ENCODE measurements at places on chromosomes 12 and 14. TPM values are rescaled to one million over a fixed set of nuclear protein-coding genes. Genes with fewer than 3 reads are reported as not detected.

CLMN gene
- 7.7 TPM for total RNA-seq

ACSM4 gene
- not detected for total RNA-seq

REP15 gene
- total RNA-seq = 3.7 TPM

OVCH1 gene
- not detected for total RNA-seq

ART4 gene
- total RNA-seq = 3.7 TPM

ARID2 gene
- 14.4 TPM for total RNA-seq

SLC38A4 gene
- 0.49 TPM for total RNA-seq

BMP4 gene
- 4.1 TPM for total RNA-seq

DNA sequence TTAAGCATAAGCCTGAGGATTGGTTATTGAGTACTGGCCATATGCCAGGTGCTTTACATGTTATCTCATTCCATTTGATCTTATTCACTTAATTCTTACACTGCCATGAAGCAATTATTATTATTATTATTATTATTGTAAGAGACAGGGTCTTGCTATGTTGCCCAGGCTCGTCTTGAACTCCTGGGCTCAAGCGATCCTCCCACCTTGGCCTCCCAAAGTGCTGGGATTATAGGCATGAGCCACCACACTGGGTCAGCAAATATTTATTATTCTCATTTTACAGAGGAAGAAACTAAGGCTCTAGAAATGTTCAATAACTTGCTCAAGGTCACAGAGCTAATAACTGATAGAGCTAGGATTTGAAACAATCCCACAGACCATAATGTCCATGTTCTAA lies 14.8 kb downstream of the LIMA1 start:
- no peaks in the 10 kb centered on the region for H3K27me3 ChIP-seq
- DNase-seq = no peak

GRCh38 chr12:126286203-126286602 lies 1221.0 kb downstream of the AACS start:
- no peaks in the 10 kb centered on the region for H3K27me3 ChIP-seq
- H3K4me3 ChIP-seq = no peak overlapping the region
- no peaks in the 10 kb centered on the region for H3K36me3 ChIP-seq
- no peaks in the 10 kb centered on the region for H3K4me1 ChIP-seq

DNA sequence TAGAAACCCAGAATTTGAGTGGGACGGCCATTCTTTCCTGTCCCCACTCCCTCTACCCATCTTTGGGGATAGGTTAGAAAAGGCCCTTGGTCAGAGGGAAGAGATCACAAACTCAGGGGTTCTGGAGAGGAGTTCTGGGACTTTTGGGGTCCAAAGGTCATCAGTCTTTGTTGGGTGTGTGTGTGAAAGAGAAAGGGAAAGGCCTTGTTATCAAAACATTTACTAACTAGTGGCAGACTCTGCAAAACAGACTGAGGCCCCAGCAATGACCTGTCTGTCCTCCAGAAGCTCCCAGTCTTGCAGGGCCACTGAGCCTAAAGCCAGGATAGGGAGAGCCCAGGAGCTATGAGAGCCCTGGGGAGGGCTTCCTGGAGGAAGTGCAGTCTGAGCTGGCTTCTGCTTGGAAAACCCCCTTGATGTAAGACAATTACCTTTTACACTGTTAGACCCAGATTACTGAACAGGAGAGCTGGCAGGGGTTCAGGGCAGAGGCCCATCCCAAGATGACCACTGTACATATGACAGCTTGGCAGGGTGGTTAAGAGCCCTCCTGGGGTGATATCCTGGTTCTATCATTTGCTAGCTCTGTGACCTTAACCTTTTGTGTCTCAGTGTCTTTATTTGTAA lies 429.1 kb upstream of the CCDC196 start:
- no peaks in the 10 kb centered on the region for H3K4me1 ChIP-seq
- no peak for DNase-seq
- H3K27ac ChIP-seq = no peak overlapping the region
- no peaks in the 10 kb centered on the region for H3K27me3 ChIP-seq

- H3K36me3 ChIP-seq = peaks cover 27% of the 10 kb centered on the region
- H3K27ac ChIP-seq = peak overlapping the region; percentile 15
- no peak overlapping the region for H3K4me3 ChIP-seq
- peaks cover 6% of the 10 kb centered on the region for H3K4me1 ChIP-seq
- no peaks in the 10 kb centered on the region for H3K27me3 ChIP-seq
These were observed 4.6 kb downstream of the AP1G2 start for GRCh38 chr14:23562822-23563472.

- H3K36me3 ChIP-seq = no peaks in the 10 kb centered on the region
- H3K4me1 ChIP-seq = no peaks in the 10 kb centered on the region
- H3K27ac ChIP-seq = no peak overlapping the region
- no peaks in the 10 kb centered on the region for H3K27me3 ChIP-seq
- no peak overlapping the region for H3K4me3 ChIP-seq
These were observed 134.5 kb downstream of the SLC38A1 start for GRCh38 chr12:46134205-46134811.

- H3K36me3 ChIP-seq = peaks cover 6% of the 10 kb centered on the region
- no peak overlapping the region for H3K27ac ChIP-seq
- H3K4me1 ChIP-seq = no peaks in the 10 kb centered on the region
- no peak for DNase-seq
- H3K4me3 ChIP-seq = no peak overlapping the region
These were observed 62.8 kb downstream of the BEGAIN start for GRCh38 chr14:100524233-100524932.

- H3K36me3 ChIP-seq = no peaks in the 10 kb centered on the region
- H3K27ac ChIP-seq = no peak overlapping the region
- DNase-seq = no peak
- H3K4me1 ChIP-seq = peaks cover 54% of the 10 kb centered on the region
- no peak overlapping the region for H3K4me3 ChIP-seq
- no peaks in the 10 kb centered on the region for H3K27me3 ChIP-seq
These were observed 77.4 kb upstream of the REP15 start for GRCh38 chr12:27618836-27619235.

DNA sequence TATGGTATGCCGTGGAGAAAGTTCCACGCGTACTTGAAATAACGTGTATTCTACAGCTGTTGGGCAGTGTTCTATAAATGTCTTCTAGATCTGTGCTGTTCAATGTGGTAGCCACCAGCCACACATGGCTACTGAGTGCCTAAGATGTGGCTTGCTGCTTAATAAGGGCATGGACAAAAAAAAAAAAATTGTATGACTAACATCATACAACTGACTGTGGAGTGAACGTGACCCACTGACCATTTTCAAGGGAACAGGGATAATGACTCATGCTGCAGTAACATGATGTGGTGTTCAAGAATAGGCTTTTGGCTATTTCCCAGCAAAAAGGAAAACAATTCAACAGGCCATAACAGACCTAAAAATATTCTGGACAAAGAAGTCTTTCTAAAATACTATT lies 13.0 kb downstream of the ATG14 start:
- H3K4me3 ChIP-seq = no peak overlapping the region
- no peak for DNase-seq
- H3K36me3 ChIP-seq = peaks cover 32% of the 10 kb centered on the region
- H3K4me1 ChIP-seq = peaks cover 21% of the 10 kb centered on the region

GRCh38 chr14:22614240-22614799 lies 16.2 kb downstream of the ABHD4 start:
- DNase-seq = no peak
- H3K27me3 ChIP-seq = no peaks in the 10 kb centered on the region
- H3K4me1 ChIP-seq = peaks cover 8% of the 10 kb centered on the region
- H3K4me3 ChIP-seq = no peak overlapping the region
- H3K36me3 ChIP-seq = no peaks in the 10 kb centered on the region

- H3K27me3 ChIP-seq = no peaks in the 10 kb centered on the region
- no peaks in the 10 kb centered on the region for H3K36me3 ChIP-seq
- H3K27ac ChIP-seq = no peak overlapping the region
- H3K4me1 ChIP-seq = no peaks in the 10 kb centered on the region
These were observed 36.7 kb downstream of the TRMT5 start for GRCh38 chr14:60944204-60944603.

DNA sequence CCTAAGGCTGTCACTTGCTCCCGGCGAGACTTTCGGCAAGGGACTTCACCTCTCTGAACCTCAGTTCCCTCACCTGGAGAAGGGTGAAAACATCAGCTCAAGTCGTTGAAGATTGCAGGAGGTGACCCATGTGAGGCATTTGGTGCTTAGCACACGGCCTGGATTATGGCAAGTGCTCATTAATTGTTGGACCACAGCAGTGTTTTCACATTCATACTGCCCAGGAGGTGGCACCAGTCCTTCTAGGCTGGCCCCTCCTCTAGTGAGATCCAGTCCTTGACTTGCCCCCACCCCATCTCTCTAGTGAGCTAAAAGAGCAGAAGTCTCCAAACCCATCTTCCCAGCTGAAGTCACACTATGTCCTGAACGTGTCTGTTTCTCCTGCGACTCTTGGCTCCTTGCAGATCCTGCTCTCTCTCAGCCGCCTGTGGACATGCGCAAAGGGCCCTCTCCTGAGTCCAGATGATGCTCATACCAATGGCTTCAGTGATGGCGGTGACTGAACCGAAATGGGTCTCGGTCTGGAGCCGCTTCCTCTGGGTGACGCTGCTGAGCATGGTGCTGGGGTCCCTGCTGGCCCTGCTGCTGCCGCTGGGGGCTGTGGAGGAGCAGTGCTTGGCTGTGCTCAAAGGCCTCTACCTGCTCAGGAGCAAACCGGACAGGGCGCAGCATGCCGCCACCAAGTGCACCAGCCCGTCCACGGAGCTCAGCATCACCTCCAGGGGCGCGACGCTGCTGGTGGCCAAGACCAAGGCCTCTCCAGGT lies 1.6 kb downstream of the FICD start:
- H3K4me1 ChIP-seq = peaks cover 10% of the 10 kb centered on the region
- H3K4me3 ChIP-seq = no peak overlapping the region
- peaks cover 48% of the 10 kb centered on the region for H3K36me3 ChIP-seq
- no peaks in the 10 kb centered on the region for H3K27me3 ChIP-seq
- no peak for DNase-seq

- no peaks in the 10 kb centered on the region for H3K4me1 ChIP-seq
- no peak overlapping the region for H3K27ac ChIP-seq
- no peak overlapping the region for H3K4me3 ChIP-seq
- no peaks in the 10 kb centered on the region for H3K36me3 ChIP-seq
These were observed 49.7 kb downstream of the JAG2 start for GRCh38 chr14:105118646-105119407.

DNA sequence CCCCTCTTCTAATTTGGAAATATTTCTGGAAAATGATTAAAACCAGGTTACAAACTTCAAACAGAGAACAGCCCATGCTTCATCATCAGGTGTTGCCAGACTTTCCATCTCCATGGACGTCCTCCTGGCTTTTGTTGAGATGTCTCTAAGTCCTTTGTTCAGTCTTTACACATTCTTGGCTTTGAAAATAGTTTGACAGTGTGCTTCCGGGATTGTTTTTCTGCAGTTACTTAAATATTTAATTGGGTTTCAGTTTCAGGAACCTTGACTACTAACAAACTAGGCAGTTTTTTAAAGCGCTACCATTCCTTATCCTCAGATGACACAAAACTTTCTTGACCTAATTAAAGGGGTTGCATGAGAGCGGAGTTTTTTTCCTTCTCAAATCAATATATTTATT lies 47.8 kb downstream of the GOLGA5 start:
- H3K4me1 ChIP-seq = peaks cover 1% of the 10 kb centered on the region
- no peaks in the 10 kb centered on the region for H3K36me3 ChIP-seq
- no peak for DNase-seq
- no peak overlapping the region for H3K27ac ChIP-seq

DNA sequence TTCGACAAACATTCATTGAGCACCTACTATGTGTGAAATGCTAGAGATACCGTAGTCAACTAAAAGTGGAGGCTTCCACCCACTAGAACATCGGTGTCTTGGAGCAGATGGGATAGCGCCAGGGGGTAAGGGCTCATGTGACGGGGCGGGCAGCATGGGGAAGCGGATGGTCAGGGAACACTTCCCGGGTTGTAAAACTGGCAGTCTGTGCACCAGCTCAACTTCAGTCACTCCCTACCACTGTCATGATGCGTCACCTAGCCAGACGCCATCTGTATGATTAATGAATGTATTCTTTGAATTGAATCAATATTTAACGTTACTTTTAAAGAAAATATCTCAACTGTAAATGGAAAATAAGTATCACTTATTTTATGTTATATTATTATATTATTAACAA lies 93.5 kb downstream of the PIWIL1 start:
- H3K27ac ChIP-seq = no peak overlapping the region
- H3K4me3 ChIP-seq = no peak overlapping the region
- DNase-seq = no peak
- H3K27me3 ChIP-seq = no peaks in the 10 kb centered on the region
- H3K36me3 ChIP-seq = no peaks in the 10 kb centered on the region

GRCh38 chr12:16560273-16560672 lies 45.7 kb downstream of the LMO3 start:
- H3K27ac ChIP-seq = no peak overlapping the region
- H3K27me3 ChIP-seq = no peaks in the 10 kb centered on the region
- H3K36me3 ChIP-seq = no peaks in the 10 kb centered on the region
- no peaks in the 10 kb centered on the region for H3K4me1 ChIP-seq
- no peak for DNase-seq

DNA sequence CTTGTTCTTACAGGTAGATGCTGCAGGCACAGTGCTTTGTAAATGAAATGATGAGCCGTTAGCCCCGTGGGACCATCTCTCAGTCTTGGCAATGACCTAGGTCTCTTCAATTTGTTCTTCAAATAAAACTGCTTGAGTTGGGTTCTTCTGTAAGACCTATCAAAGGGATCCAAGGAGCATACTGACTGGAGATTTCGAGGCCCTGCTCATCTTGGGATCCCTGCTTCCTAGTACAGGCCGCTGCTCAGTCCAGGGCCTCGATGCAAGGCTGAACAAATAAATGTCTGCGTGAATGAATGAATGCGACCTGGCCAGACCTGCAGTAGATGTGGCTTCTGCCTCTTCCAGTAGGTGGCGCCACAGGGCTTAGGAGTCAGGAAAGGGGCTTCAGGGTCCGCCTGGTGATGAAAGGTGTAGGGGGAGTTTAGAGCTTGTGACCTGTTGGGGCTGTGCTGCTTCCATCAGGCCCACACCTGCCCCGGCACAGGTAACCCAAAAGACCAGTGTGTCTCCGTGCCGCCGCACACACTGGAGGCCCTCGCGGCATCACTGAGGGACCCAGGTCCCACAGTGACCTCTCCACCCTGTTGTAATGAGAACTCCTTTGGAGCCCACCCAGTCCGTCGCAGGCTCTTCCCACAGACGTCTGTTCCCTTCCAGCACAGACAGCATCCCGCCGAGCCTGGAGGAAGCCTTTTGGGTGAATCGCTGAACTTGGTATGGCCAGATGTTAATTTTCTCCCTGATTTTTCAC lies 4.4 kb downstream of the CACNA1C start:
- H3K36me3 ChIP-seq = no peaks in the 10 kb centered on the region
- peak overlapping the region; percentile 57 for H3K27ac ChIP-seq
- H3K27me3 ChIP-seq = peaks cover 32% of the 10 kb centered on the region
- peak; percentile 78 for DNase-seq
- no peak overlapping the region for H3K4me3 ChIP-seq
- peaks cover 75% of the 10 kb centered on the region for H3K4me1 ChIP-seq

GRCh38 chr12:131929581-131930456 lies 743 bp downstream of the PUS1 start:
- peak overlapping the region; percentile 92 for H3K27ac ChIP-seq
- no peaks in the 10 kb centered on the region for H3K27me3 ChIP-seq
- no peak for DNase-seq
- H3K4me1 ChIP-seq = peaks cover 27% of the 10 kb centered on the region

GRCh38 chr12:28374556-28374955 lies 184.3 kb downstream of the CCDC91 start:
- H3K4me1 ChIP-seq = no peaks in the 10 kb centered on the region
- H3K27me3 ChIP-seq = no peaks in the 10 kb centered on the region
- no peak for DNase-seq
- H3K4me3 ChIP-seq = no peak overlapping the region
- no peaks in the 10 kb centered on the region for H3K36me3 ChIP-seq
